ENCODE measurements at places on chromosomes 1 and 21. TPM values are rescaled to one million over a fixed set of nuclear protein-coding genes. Genes with fewer than 3 reads are reported as not detected.
A peak's percentile ranks its signal among the peaks of the same experiment; 100 is the strongest.

DNA sequence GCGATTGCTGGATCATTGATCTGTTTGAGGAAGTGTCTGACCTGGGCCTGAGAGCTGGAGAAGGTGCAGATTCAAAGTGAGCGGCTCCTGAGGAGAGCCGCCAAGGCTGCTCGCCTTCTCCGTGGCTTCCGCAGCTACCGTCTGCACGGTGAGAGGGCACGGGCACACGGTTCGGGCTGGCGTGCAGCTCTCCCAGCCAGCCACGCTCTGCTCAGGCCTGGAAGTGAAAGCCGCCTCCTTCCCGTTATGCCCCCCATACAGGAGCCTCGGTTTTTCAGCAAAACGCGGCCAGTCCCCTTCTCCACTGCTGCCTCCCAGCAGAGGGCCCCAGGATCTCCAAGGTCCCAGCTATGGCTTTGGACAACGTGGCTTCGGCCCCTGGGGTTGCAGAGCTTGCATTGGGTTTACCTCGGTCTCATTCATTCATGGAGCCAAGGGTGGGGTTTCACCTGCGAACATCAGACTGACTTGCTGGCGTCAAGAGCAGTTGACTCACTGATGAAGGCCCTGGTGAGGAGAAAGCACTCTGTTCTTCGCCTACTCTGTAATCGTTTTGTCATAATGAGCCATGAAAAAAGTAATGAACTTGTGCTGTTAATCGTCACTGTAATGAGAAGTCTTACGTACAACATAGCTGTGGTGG, 24.4 kb upstream of the PDXK start:
- H3K4me1 ChIP-seq: no peaks in the 10 kb centered on the region

GRCh38 chr1:61444288-61444687, 280.7 kb downstream of the TM2D1 start:
- H3K4me3 ChIP-seq: no peak overlapping the region
- DNase-seq: no peak

- H3K27me3 ChIP-seq: no peaks in the 10 kb centered on the region
- H3K36me3 ChIP-seq: no peaks in the 10 kb centered on the region
- H3K27ac ChIP-seq: no peak overlapping the region
Observed at GRCh38 chr1:57551476-57551875, 127.6 kb upstream of the DAB1 start.

The SMPDL3B gene
- total RNA-seq: 24.2 TPM

The PLA2G4A gene
- total RNA-seq: 5.4 TPM

DNA sequence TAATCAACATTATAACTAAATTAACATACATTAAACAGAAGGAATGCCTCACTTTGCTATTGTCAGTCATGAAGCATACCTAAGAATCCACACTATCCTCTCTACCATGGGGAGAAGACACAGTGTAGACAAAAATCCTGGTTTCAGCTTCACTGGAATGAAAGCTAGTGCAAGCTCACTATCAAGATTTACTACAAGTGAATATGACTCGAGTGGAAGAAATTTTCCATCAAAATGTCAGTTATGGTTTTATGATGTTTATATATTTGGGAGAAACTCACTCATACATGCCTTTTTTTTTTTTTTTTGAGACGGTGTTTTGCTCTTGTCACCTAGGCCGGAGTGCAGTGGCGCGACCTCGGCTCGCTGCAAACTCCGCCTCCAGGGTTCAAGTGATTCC, 424.3 kb downstream of the KCNT2 start:
- H3K4me1 ChIP-seq: no peaks in the 10 kb centered on the region
- H3K27ac ChIP-seq: no peak overlapping the region
- no peak for DNase-seq
- no peaks in the 10 kb centered on the region for H3K36me3 ChIP-seq
- H3K4me3 ChIP-seq: no peak overlapping the region

DNA sequence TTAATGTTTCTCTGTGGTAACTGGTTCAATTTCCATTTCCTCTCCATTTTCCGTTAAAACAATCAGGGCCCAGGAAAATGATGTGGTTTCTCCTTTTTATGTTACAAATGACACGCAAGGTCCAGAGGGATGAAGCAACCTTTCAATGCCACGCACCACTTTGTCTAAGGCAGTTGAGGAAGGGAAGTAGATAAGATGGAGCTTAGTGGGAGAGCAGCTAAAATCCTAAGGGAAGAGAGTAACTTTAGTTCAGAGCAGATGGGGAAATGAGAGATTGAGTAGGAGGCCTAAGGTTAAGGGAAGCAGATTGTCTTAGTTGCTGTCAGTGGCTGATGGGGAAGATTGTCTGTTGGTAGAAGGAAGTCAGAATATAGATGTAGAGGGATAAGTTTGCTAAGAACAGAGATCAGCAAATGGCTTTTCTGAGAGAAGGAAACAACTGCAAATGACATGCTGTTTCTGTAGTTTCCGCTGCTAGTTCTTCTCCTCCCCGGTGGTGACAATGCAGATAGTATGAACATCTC, 660 bp downstream of the CD1C start:
- DNase-seq: no peak
- H3K4me1 ChIP-seq: no peaks in the 10 kb centered on the region
- H3K27me3 ChIP-seq: no peaks in the 10 kb centered on the region
- H3K27ac ChIP-seq: no peak overlapping the region

The S100A7A gene
- total RNA-seq: not detected

The HRNR gene
- not detected for total RNA-seq

DNA sequence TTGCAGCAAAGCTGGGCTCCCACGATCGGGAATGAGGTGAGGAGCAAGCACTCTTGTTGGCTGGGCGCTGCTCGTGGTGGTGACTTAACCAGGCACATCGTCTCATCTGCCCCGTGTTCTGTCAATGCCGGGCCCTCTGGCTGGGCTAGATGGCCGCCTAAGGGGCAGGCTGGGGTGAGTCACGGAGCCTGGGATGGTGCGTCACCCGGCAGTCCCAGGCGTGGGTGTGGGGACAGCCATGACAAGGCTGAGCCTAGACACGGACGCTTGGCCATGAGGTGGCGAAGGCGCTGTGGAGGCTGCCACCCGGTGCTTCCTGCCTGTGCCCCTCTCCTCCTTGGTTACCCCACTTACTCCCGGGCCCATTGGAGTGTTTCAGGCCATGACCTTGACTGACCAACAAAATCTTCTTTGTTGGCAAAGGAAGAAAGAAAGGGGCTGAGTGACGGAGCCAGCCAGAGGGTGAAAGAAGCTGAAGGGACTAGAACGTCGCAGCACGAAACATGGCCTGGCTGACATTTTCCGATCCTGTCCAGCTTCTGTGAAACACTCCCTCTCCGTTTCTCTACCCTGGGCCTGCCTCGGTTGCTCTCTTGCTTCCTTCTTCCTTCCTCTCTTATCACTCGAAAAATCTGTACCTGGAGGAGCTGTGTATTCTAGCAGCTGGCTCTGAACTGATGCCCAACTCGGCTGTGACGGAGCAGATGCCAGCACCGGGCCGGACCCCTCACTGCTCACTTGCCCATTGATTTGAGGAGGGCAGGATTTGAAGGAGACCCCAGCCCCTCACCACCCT, 596 bp downstream of the CD247 start:
- H3K4me1 ChIP-seq: no peaks in the 10 kb centered on the region
- H3K27me3 ChIP-seq: no peaks in the 10 kb centered on the region
- no peak for DNase-seq
- H3K27ac ChIP-seq: no peak overlapping the region
- no peak overlapping the region for H3K4me3 ChIP-seq

DNA sequence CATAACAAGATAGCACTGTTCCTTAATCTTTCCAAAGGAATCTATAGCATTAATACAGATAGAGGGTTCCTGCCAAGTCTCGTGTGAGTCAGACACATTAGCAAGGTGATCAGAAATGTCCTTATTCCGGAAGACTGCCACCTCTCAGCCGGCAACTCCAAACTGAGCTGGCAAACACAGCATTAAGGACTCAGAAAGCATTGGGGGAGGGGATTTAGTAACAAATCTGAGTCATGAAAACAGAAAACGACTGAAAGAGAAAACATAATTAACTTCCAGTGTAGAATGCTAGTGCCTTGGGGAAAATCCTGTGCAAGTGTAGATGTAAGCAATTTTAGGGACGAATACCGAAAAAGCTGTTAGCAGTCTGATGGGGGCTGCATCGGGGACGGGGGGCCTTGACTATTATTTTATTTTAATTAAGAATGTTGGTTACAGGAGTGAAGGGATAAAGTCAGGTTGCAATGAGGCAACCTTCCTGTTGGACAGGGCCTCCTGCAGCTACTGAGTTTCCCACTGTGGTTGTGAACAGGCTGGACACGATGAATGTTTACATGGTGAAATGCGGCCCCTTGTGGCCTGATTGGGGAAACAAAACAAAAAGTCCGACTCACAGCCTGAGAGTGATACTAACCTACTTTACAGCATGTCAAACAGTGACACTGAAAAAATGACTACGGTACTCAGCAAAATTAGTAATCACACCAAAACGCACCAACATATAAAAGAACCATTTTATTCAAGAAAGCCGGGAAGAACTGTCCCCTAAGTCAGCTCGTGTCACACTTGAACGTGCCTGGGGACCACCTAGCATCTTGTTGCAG, 20.7 kb downstream of the MIS18A start:
- peaks cover 8% of the 10 kb centered on the region for H3K4me1 ChIP-seq
- no peaks in the 10 kb centered on the region for H3K36me3 ChIP-seq
- peak; percentile 83 for DNase-seq
- H3K27me3 ChIP-seq: no peaks in the 10 kb centered on the region

DNA sequence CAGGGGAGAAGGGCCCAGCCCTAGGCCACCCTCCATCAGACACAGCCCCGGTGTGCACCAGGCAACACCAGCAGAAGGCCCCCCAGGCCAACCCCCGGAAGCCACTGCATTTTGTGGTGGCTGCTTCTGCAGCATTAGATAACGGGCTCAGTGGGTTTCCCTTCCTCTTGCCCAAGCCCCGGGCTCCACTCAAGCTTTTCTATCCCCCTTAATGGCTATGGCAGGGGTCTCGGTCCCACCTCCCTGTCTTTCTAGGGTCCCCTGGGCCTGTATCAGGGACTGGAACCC, 18.9 kb downstream of the C1orf174 start:
- H3K4me1 ChIP-seq: no peaks in the 10 kb centered on the region
- H3K27me3 ChIP-seq: no peaks in the 10 kb centered on the region
- H3K27ac ChIP-seq: no peak overlapping the region
- DNase-seq: no peak
- peaks cover 9% of the 10 kb centered on the region for H3K36me3 ChIP-seq

DNA sequence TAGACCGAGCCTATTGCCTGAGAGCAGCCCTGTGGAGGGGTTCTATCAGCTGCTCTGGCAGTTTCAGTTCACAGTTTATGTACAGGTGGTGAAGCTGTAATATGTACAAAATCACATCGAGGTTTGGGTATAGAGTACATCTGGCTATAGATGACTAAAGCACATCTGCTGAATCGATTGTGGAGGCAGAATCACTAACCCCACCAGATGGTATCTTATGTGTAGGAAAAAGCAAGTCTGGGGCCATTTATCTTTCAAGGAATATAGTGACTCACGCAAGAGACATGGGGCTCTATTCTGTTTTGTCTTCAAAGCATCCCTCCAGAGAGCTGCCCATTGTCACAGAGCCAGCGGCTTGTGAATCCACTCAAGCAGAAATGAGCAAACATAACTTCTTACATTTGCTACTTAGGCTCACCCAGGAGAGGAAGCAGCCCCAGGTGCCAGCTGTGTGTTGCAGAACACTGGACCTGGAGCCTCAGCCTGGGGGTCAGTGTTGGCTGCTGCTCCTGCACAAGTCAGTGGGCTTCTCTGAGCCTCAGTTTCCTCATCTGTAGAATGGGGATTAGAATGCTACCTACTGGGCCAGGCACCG, 21.3 kb downstream of the MIIP start:
- no peaks in the 10 kb centered on the region for H3K27me3 ChIP-seq
- no peak overlapping the region for H3K4me3 ChIP-seq
- peaks cover 5% of the 10 kb centered on the region for H3K4me1 ChIP-seq

GRCh38 chr1:229434005-229434640, at the start of gene ACTA1:
TSS of gene ACTA1 (minus strand) at chr1:229434094. CDS start at chr1:229433115, 979 bp downstream.
- H3K27ac ChIP-seq: no peak within 1 kb of the TSS
- H3K27me3 ChIP-seq: peaks cover 31% of the 10 kb centered on the region
- no peak for DNase-seq
- no peaks in the 10 kb centered on the region for H3K36me3 ChIP-seq

GRCh38 chr1:237932816-237933215, 42.1 kb upstream of the ZP4 start:
- H3K36me3 ChIP-seq: no peaks in the 10 kb centered on the region
- H3K27ac ChIP-seq: no peak overlapping the region
- DNase-seq: no peak
- H3K4me1 ChIP-seq: no peaks in the 10 kb centered on the region
- H3K27me3 ChIP-seq: no peaks in the 10 kb centered on the region

DNA sequence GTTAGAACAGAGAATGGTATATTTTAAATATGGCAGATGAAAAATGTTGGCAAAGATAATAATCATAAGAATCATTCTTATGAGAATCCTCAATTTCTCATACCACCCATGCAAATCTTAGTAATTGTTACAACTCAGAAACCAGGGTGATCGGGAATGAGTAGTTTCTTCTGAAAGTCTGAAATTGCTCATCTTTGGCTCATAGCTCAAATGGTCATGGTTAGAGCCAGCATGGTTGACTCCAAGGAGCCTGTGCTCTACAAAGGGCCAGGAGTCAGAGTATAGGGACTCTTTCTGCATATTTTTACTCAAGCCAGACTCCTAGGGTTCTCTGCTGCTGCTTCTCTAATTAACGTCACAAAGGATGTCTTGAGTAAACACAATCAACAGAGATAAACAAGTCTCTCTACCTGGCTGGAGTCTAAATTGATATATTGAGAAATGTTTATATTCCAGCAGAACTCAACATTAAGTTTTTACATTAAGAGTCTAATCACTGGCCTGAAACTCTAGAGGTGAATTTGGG, 1.9 kb upstream of the ETV3 start:
- H3K36me3 ChIP-seq: peaks cover 9% of the 10 kb centered on the region
- DNase-seq: no peak
- H3K27ac ChIP-seq: no peak overlapping the region
- peaks cover 21% of the 10 kb centered on the region for H3K4me1 ChIP-seq
- no peak overlapping the region for H3K4me3 ChIP-seq

- H3K4me3 ChIP-seq: no peak overlapping the region
- H3K36me3 ChIP-seq: no peaks in the 10 kb centered on the region
- no peaks in the 10 kb centered on the region for H3K27me3 ChIP-seq
- peak overlapping the region; percentile 85 for H3K27ac ChIP-seq
Observed at GRCh38 chr1:201504179-201504631, 2.7 kb downstream of the CSRP1 start.

The SLC44A5 gene
- total RNA-seq: 2.0 TPM

GRCh38 chr1:186894415-186894814, 65.7 kb downstream of the PLA2G4A start:
- H3K27ac ChIP-seq: no peak overlapping the region
- H3K36me3 ChIP-seq: no peaks in the 10 kb centered on the region
- DNase-seq: no peak

Measured in thyroid gland (tissue), 4 donors.